Hypothalamus (tissue), 51 donors: ENCODE measurements at places on chromosomes 5 and 9.

GRCh38 chr5:141519605-141520565 lies 31.0 kb downstream of the PCDHGC5 start:
- DNase-seq: no peak

GRCh38 chr5:149456597-149457392 lies 77.7 kb upstream of the IL17B start:
- DNase-seq: no peak

DNA sequence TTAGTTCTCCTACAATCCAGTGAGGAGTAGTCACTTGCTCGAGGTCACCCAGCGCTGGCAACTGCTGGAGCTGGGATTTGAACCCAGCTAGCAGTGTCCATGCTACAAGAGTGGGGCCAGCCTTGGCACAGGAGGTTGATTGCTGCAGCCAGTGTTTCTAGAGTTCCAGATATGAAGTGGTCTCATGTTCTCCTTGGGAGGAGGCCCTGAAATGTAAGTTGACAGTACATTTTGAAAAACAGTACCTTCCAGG lies 802 bp downstream of the CCDC107 start:
- peak; percentile 31 for DNase-seq

GRCh38 chr5:95927927-95928723 lies 33.5 kb downstream of the ELL2 start:
- DNase-seq: no peak

DNA sequence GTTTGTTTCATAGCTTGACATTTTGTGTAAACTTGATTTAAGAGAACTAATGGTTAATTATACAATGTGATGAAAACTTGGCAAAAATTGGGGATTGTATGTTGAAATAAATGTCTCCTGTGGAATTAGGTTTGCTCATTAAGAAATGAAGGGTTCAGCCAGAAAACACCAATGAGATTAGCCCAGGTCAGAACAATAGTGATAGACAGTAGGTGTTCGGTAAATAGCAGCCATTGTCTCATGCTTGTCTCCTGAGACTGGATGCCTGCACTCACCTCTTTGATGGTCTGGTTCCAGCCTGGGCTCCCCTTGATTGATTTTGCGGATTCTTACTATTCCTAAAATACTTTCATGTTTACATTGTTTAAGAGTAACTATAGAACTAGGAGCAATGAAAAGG lies 135.5 kb downstream of the FBN2 start:
- no peak for DNase-seq

- no peak for DNase-seq
Measured at GRCh38 chr9:37668116-37668601, 17.4 kb downstream of the FRMPD1 start.

DNA sequence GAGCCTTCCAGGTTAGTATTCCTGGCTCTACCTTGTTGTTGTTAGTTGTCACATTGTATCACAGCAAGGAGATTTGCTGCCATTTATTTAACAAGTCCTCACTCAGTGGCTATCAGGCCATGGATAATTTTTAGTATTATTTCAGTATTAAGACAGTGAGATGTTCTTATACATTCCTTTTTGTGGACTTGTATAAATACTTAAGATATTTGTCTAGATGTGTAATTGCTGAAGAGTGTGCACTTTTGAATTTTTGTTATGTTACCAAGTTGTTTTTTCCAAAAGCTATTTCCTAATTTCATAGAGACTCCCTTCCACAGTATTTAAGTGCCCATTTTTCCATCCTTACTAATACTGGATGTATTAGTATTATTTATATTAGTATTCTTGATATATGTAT lies 22.0 kb downstream of the SLC36A1 start:
- no peak for DNase-seq

DNA sequence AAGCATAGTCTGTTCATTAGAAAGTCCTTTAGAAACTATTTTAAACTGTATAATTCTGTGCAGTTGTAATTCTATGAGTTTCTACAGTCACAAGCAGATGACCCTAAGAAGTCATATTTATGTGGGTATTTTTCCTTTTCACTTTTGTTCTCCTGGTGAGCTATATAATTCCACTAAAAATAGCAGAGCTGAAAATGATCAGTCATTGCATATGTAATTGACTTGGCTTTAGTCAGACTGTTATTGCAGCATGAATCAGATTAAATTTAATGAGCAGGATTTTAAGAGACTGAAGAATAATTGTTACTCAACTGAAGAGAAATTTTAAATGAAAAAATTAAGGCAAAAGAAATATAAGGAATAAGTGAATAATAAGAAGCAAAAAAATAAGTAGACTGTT lies 108.5 kb downstream of the MTREX start:
- no peak for DNase-seq

GRCh38 chr5:180034564-180034963 lies 37.0 kb downstream of the RNF130 start:
- DNase-seq: no peak

GRCh38 chr5:154072414-154073171 lies 33.8 kb downstream of the MFAP3 start:
- DNase-seq: peak; percentile 13
